ENCODE measurements at places on chromosomes 1 and 21.

GRCh38 chr1:47554901-47555300, 117.1 kb downstream of the FOXD2 start:
- DNase-seq = peak; percentile 78

- DNase-seq = no peak
Observed at GRCh38 chr1:44090429-44091252, 28.0 kb upstream of the KLF17 start.

DNA sequence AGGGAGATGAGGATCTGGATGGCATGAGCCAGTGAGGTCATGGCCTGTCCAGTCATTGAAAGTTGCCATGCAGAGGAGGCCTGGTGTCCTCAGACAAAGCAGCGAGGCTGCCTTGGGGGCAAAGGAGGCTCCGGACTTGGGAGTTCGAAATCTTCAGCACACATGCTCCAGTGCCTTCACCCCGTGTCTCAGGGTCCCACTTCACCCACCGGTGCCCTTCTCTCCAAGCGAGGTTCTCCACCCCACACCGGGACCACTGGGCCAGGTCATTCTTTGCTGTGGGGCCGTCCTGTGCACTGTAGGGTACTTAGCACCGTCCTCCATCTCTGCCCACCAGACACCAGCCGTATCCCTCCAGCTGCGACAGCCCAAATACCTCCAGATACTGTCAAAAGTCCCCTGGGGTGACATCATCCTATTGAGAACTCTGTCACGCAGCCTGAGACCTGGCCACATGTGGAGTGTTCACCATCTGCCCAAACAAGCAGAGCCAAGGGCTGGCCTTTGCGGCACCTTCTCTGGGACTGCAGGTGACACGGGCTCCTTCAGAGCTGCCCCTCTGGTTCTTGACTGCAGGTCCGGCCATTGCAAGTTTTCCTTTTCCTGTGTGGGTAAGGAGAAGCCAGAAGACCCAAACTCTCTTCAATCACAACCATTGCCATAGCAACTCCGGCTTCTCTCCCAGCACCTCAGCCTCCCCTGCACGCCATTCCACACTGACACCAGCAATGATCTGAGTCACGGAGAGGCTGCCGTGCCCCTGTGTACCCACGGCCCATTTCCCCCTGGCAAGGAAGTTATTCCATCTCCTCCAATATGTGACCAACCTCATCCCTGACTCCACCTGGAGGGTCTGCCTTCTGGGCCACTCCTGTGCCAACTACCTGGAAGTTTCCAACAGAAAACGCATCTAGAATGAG, 20.4 kb upstream of the PDE9A start:
- no peak for DNase-seq

- DNase-seq = no peak
Observed at GRCh38 chr21:34612056-34612455, 2.9 kb downstream of the RCAN1 start.

- DNase-seq = peak; percentile 7
Observed at GRCh38 chr1:226309398-226310244, 657 bp upstream of the LIN9 start.

- peak; percentile 24 for DNase-seq
Observed at GRCh38 chr1:179883040-179883744, 1.1 kb downstream of the TOR1AIP1 start.

- DNase-seq = peak; percentile 58
Observed at GRCh38 chr21:35059742-35060141, 10.6 kb upstream of the RUNX1 start.

DNA sequence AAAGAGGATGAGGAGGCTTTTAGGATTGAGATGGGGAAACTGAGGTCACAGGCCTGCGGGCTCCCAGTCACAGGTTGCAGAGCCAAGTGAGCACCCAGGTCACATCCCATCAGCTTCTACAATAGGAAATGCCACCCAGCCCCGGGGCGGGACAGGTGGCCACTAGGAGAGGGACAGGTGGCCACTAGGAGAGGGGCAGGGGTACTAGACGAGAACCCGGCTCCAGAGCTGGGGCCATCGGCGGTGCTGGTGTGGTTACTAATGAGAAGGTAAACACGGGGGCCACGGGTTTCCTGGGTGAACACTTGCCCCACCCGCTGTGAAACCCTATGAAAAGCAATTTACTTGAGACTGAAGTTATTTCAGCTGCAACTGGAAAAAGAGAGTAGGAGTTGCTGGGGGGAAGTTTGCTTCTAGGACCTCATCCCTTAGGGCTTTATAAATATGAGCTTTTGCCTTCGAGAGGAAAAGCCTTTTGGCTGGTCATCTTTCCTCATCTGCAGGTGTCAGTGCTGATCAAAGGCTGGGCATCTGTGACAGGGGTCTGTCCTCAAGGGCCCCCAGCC, 52.5 kb downstream of the MRPL37 start:
- DNase-seq = no peak

DNA sequence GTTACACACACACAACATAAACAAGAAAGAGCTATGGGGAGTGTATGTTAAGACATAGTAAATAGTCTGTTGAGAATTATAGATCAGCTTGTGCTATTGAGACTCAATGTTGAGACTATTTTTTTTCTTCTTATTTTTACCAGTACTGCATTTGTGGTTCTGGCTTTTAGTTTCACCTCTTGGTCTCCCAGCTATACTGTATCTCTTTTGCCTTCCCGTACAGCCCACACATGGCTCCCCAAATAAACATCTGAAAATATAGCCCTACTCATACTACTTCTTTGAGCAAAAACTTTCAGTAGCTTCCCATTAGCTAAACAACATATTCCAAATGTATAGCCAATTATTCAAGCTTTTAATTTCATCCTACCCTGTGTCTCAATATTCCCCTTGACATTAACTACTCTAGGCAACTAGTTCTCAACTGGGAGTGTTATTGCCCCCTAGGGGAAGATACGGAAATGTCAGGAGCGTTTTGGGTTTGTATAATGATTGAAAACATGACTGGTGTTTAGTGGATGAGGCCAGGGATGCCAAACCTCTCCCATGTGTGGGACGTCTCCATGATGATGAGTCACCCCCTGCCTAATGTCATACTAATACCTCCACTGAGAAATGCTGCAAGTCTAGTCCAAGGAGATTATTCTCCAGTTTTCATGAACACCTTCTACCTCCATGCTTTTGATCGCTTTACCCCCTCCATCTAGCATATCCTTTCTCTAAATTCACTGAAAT, 6.8 kb downstream of the RPE65 start:
- peak; percentile 63 for DNase-seq

- no peak for DNase-seq
Observed at GRCh38 chr1:61046434-61046833, 35.9 kb upstream of the NFIA start.

DNA sequence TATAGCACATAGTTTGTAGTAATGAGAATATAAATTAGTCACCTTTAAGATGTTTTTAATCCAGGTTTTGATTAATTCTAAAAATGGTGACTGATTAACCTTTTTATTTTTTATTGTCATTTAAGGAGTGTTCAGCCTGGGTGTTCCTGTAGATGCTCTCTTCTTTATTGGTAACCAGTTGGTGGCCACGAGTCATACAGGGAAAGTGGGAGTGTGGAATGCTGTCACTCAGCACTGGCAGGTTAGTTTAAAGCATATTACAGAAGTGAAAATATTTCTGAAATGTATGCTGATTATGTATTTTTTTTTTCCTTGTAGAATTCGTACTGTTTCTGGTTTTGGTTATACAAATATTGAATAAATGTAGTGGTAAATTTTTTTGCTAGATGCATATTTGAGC, 28.1 kb downstream of the KCTD3 start:
- DNase-seq = no peak

GRCh38 chr1:37410815-37411214, 63.6 kb upstream of the ZC3H12A start:
- DNase-seq = peak; percentile 31

DNA sequence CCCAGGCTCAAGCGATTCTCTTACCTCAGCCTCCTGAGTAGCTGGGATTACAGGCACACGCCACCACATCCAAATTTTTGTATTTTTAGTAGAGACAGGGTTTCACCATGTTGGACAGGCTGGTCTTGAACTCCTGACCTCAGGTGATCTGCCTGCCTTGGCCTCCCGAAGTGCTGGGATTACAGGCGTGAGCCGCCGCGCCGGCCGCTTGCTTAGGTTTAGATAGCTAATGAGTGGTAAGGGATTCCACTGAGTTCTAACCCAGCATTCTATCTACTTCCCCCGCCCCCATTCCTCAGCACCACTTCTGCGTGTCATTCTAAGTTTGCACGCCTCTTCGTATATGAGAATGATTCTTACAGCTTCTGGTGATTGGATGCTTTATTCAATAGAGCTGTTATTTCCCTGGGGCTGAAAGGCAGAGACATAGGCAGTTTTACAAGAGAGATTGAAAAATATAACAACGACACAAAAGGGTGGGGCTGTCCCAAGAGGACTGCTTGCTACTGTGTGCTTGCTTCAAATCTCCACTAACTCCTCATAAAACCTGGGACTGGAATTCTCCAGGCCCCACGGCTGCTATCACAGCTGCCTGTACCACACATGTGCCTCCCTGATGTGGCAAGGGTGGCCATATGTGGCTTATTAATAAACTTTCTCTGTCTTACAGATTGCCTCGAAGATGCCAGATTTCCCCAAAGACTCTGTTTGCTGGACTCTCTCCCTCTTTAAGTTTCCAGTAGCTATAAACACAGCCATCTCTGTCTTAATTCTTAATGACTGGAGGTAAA, 23.7 kb upstream of the GREM2 start:
- DNase-seq = no peak

DNA sequence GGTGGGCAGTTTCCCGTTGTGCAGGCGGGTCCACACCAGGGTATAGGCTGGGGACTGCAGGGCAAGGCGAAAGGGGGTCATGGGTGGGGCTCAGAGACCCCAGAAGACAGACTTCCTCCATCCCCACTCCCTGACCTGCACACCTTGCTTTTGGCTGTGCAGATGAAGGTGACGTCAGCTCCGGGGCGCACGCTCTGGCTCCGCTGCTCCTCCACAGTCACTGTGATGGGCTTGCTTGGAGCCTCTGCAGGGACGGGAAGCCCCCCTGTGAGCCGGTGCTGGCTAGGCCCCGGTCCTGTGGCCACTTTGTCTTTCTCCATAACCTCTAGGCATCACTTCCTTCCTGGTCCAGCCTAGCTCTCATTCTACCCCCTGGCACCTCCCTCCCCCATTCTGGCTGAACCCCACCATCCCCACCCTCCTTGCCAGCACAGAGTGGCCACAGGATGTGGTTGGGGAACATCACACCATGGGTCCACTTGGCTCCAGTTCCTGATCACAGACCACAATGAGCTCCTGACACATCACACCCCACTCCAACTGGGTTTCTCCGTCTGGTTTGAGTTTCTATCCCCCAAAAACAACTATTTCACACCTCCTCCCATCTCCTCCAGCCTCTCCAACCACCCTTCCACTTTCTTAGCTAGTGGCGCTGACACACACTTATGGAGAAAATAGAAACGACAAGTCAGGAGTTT, 45.2 kb downstream of the LDLRAD2 start:
- DNase-seq = peak; percentile 19
